ENCODE measurements at places on chromosomes 13 and 19. TPM values are rescaled to one million over a fixed set of nuclear protein-coding genes. Genes with fewer than 3 reads are reported as not detected.

TSKS gene
- total RNA-seq, result not detected

NCCRP1 gene
- not detected for total RNA-seq

OR7D2 gene
- total RNA-seq, result 0.86 TPM

SGCG gene
- 0.70 TPM for total RNA-seq

CLIP3 gene
- total RNA-seq, result 78.3 TPM

ZNF121 gene
- total RNA-seq, result 25.4 TPM

Measured in osteocyte (in vitro differentiated cells).